ENCODE measurements at places on chromosomes 12 and 14. TPM values are rescaled to one million over a fixed set of nuclear protein-coding genes. Genes with fewer than 3 reads are reported as not detected.

ZFHX2 gene
- total RNA-seq: 0.33 TPM

PLXNC1 gene
- total RNA-seq: 86.9 TPM

GZMB gene
- not detected for total RNA-seq

MRPL51 gene
- total RNA-seq: 118 TPM

PRH2 gene
- total RNA-seq: not detected
